ENCODE measurements at places on chromosomes 12 and 14. TPM values are rescaled to one million over a fixed set of nuclear protein-coding genes. Genes with fewer than 3 reads are reported as not detected.
A peak's percentile ranks its signal among the peaks of the same experiment; 100 is the strongest.

DNA sequence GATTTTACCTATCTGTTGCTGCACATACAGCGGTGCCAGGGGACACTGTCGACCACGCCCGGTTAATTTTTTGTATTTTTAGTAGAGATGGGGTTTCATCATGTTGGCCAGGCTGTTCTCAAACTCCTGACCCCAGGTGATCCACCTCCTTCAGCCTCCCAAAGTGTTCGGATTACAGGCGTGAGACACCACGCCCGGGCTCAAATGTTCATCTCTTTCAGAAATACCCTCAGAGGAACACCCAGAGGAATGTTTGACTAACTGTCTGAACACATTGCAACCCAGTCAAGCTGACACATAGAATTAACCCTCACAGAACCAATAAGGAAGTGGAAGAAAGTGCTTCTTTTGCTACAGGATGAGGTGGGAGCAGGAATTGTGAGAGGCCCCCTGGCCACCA lies 15.0 kb upstream of the ETFBKMT start:
- DNase-seq = no peak

DNA sequence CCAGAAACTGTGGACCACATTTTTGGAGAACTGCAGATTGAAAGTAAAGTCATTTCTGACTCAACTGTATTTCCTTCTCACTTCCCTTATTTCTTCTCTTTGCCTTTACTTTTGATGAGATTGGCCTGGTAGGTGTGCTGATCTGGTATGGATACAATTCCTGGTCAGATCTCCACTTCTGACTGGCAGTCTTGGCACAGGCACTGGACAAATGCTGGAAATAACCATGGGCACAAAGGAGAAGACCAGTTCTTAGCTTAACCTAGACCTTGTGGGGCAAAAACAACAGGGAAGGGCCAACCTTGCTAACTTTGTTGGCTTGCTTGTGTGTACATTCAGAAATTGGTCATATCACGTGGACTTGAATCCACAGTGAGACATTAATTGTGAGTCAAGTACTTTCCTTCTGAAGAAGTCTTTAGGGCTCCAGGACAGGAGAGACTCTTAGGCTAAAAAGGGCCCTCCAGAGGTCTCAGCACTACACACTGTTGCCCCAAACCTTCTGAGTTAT lies 75.0 kb downstream of the DIP2B start:
- DNase-seq = no peak

DNA sequence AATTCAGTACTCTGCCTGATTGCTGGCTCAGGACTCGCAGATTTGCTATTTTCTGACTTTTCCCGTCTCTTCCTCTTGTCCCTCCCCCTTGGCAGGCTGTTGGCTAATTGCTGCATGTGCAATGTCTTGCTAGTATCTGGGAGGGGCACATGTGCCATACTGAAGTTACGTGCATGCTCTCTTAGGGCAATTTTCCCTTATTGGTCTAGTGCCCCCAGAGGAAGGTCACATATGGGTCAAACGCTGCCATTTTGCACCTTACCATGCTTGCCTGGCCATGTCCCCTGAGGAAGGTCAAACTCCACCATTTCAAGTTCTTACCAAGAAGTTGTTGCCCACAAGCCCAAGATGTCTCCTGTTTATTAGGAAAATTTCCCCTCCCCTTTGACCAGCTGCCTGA lies 13.9 kb upstream of the ERC1 start:
- no peak for DNase-seq

- no peak for DNase-seq
These were observed 2.0 kb downstream of the DTX1 start for GRCh38 chr12:113058553-113058952.

DNA sequence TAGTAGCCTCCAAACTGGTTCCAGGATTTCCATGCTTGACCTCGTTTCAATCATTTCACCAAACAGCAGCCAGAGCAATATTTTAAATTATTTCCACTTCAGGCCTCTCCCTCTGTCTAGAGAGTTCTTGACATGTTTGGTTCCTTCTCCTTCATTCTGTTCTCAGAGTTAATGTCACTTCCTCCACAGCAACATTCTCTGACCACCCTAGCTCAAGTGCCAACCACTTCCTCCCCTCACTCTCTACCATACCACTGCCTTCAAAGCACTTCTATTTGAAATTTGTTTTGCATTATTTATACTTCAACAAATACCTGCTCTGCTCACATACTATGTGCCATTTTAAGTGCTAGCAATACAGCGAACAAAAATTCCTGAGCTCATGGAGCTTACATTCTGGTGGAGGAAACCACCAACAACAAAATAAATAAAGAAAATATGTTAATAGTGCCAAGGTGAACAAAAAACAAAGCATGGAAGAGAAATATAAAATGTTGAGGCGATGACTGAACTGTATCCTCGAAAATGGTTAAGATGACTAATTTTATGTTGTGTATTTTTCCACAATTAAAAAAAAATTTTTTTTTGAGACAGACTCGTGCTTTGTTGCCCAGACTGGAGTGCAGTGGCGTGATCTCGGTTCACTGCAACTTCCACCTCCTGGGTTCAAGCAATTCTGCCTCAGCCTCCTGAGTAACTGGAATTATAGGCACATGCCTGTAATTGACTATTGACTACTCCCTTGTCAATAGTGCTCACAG lies 17.3 kb downstream of the BAZ1A start:
- DNase-seq = no peak

DNA sequence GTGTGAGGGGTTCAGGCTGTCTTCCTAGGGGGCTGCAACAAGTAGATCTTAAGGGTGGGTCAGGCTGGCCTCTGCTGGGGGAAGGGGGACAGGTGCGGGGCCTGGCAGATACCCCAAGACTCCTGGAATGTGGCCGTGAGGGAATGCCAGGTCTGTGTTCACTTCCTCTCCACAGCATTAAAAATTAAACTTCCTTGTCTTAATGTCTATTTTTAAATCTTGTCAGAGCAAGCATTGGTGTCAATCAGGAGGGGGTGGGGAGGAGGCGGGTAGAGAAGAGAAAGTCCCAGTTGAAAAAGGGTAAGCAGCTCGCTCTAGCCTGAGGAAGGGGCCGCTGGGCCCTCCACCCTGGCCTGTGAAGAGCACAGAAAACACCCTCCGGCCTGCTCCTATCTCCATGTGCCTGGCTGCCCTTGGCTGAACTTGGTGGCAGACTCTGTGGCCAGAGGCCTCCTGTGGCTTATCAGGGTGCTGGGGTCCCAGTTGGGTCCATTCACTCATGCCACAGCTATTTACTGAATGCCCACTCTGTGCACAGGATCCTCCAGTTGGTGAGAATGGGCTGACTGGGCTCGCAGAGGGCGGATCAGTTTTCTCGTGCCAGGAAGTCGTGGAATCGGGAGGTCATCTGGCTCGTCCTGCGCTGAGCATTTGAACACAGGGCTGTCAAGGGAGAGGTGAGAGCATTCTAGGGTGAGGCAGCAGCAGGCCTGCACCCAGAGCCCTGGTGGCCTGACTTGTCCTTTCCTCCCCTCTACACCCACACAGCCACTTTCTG lies 128.8 kb downstream of the TSPAN9 start:
- DNase-seq = peak; percentile 98

- DNase-seq = no peak
These were observed 146.0 kb downstream of the FBXL14 start for GRCh38 chr12:1448336-1448735.

Gene R3HDM2
- 24.6 TPM for total RNA-seq

All from myocyte (in vitro differentiated cells).